ENCODE measurements at places on chromosomes 5 and 9. TPM values are rescaled to one million over a fixed set of nuclear protein-coding genes. Genes with fewer than 3 reads are reported as not detected.

DNA sequence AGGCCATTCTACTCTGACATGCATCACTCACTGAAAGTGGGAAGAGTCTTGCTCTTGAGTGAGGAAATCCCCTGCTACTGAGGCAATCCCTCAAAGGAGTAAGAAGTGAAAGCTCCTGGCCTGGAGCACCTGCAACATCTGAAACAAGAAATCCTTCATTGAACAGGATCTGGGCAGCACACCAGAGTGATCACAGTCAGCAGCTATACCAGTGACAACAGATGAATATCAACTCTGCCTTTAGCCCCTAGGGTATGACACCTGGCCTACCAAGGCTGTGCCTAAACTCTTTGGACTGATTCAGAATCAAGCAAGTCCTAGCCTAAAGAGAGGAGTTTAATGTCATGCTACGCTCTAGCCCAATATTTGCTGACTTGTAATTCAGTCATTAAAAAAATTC is 156.2 kb upstream of the CCDC152 start:
- no peak for DNase-seq

GRCh38 chr5:79924936-79925893 is 65.8 kb downstream of the MTX3 start:
- no peak for DNase-seq

DNA sequence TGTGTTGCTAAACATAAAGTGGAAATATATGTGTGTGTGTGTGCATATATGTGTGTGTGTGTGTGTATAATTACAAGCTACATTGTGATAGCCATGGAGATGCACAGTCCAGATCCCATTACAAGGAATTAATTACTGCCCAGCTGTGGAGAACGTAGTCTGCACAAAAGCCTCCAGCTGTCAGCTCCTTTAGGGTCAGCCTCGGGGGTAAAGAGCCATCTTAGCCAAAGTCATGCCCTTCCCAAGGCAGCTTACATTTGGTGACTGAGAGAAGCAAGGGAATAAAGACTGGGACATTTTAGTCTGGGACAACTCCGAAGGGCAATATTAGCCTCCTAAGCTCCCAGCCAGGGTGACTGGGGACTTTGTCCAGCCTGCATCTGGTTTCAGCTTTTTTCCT is 21.9 kb upstream of the FOCAD start:
- DNase-seq: no peak

DNA sequence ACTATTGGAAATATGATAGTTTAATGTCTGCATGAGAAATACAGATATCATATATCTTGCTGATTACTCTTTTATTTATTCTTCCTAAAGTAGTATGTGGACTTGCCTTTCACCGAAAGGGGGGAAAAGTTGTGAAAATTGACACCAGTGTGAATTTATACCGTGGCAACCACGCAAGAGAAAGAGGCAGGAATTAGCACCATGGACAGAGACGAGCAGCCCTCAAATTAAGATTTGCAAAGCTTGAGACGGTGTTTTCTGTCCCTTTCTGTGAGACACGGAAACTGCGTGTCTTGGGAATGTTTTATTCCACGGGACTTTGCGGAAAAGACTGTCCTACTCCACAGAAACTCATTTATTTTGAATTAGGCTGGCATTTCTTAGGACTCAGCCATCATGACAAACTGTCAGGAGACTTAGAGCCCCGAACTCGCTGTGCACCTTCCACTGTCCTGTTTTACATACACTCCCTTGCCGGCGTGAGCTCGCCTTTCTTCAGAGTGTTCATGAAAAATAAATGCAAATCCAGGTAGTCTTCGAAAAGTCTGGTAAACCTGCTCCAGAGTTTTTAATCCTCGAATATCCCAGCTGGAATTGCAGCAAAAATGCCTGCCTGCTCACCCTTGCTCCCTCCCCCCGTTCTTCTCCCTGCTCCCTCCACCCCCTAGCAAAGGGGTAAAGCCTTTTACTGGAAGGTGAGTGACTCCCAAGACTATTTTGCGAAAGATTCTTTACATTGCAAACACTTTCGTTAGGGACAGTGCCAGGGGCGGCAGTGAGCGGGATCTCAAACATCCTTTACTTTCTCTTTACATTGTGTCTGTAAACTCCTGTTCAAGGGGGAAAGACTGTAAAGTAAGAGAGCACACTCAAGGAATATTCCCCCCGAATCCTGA is 3.8 kb upstream of the ELAVL2 start:
- no peak for DNase-seq

DNA sequence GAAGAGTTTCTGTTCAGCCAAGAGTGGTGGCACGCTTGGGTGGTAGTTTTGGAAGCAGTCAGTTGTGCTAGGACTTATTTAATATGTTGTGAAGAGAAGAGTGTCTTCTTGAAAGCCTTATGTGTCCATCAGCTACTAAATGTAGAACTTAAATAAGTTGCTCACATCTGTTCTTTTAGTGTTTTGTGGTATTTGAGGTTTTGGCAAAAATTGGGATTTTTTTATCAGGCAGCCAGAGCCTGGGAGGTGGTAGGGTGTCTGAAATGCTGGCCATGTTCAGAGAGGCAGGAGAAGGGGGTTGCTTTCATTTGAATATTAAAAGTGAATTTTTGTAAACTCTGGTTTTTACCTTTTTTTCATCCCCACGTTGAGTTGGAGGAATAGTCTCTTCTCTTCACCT is 24.2 kb upstream of the ZBTB34 start:
- DNase-seq: no peak

DNA sequence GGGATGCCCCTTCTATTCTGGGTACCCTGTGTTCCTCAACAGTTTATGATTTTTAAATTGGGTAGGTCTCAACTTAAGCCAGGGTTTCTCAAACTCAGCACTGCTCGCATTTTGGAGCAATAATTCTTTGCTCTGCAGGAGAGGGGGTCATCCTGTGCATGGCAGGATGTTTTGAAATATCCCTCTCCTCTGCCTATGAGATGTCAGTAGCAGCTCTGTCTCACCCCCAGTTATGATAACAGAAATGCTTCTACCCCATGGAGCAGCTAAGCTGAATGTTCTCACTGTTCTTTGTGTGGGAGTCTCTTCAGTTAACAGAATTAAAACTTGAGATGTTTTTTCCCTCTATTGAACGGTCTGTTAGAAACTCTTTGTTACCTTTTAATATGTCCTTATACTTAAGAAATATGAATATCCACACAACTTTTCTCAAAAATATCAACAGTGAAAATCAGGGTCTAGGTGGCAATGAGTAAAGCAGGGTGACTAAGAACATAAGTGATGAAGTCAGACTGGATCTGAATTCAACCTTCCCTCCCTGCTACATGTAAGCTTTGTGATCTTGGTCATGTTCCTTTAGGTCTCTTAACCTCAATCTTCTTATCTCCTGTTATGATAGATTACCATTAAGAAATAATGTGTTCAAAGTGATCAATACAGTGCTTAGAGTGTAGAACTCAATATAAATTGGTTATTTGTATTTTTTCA is 89.0 kb downstream of the CAMK4 start:
- DNase-seq: no peak

- no peak for DNase-seq
Measured at GRCh38 chr5:157026789-157027424, 32.0 kb downstream of the HAVCR1 start.

GRCh38 chr5:170693701-170694100 is 89.8 kb upstream of the GABRP start:
- no peak for DNase-seq

- DNase-seq: no peak
Measured at GRCh38 chr5:89117124-89117644, 234.2 kb upstream of the MEF2C start.

DNA sequence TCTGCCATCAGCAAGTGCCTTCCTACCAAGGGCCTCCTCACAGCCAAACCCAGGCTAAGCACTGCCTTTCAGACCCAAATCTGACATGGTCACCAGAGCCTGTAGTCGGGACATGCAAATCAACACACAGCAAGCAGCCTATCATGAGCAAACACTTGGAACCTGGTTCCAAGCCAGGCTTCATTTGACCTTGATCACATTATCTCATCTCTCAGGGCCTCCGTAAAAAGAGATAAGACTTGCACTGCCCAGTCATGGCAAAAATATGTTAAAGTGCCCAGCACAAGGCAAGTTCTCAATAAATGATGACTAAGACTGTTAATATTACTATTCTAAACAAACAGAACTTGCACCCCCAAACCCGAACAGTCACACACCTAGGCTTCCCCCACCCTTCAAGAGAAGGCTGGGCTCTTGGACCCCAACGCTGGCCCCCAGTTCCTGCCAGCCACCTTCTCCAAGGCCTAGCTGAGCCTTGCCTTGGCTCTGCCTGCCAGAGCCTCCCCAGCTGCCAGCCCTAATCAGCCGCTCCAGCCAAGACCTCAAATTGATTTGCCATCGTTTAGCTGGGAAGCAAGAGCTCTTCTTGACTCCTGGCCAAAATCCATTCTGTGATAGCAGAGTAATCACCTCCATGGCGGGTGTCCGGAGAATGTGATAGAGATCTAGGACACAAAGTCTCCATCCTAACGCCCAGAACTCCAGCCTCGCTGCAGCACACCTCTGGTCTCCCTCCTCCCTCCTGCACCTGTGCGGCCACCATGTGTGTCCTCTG is 18.7 kb downstream of the CPLX2 start:
- DNase-seq: no peak

DNA sequence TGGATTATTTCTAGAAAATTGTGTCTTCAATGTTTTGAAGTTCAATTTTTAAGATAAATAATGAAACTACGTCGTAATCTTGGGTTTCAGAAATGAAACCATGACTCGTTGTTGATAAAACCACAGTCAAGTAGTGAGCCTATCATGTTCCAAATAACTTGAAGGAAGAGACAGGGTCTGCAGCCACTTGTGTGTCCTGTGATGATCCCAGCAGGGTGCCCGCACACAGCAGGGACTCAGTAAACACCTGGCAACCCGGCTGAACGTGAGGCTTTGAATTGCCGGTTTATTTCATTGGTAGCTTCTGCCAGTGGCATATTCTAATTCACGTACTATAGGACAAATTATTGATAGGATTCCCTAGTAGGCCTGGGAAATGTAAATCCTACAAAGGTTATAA is 679.6 kb downstream of the IRX1 start:
- no peak for DNase-seq

DNA sequence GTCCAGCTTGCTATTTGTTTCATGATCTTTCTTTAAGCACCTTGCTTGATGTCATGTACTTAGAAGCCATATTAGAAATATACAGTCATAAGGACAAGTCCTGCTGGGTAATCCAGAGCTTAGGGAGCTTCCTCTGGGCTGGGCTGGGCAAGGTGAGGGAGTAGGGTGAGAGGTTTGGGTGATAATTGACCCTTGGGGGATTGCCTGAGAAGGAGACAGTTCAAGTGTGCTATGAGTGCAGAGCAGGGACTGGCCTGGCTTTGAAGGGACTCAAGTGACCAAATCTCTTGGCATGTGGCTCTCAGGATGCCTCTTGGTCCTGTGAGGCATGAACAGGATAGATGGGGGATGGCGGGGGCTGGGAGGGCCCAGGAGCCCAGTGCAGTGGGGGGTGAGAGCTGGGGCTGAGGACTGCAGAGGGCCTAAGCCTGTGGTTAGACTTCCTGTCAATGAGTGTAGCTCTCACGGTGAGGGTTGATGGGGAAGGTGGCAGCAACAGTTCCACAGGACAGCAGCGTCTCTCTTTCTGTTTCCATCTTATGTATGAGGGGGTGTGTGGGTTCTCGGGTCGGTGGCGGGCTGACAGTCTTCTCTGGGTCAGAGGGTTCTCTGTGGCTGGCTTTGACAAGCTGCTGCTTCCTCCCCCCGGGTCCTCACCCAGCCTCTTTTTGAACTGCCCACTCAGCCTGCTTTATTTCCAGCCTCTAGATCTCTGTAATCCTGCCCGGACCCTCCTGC is 53.5 kb downstream of the RGS3 start:
- DNase-seq: no peak

GRCh38 chr9:37417857-37418618 is 4.5 kb upstream of the GRHPR start:
- DNase-seq: no peak

DNA sequence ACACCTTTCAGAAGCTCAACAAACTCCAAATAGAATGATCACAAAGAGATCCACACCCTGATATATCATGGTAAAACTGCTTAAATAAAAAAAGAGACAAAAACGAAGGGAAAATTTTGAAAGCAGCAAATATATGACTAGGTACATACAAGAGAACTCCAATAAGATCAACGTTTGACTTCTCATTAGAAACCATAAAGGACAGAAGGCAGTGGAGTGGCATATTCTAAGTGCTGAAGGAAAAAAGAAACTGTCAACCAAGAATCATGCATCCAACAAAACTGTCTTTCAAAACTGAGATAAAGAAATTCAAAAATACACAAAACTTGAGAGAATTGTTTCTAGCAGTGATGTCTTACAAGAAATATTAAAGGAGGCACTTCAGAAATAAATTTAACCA is 11.2 kb downstream of the SLC22A4 start:
- no peak for DNase-seq

DNA sequence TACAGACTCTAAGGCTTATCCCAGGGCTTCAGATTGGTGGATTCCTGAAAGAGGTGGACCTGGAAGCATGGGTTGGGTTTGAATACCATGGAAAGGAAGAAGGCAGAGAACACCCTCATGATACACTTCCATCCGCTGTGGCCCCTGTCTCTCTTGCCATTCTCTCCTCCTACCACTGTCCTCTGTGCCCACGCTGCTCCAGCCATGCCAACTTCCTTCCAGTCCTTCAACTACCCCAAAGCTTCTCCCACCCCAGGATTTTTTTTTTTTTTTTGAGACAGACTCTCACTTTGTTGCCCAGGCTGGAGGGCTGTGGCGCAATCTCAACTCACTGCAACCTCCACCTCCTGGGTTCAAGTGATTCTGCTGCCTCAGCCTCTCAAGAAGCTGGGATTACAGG is 1.7 kb upstream of the SPARC start:
- DNase-seq: peak; percentile 8

DNA sequence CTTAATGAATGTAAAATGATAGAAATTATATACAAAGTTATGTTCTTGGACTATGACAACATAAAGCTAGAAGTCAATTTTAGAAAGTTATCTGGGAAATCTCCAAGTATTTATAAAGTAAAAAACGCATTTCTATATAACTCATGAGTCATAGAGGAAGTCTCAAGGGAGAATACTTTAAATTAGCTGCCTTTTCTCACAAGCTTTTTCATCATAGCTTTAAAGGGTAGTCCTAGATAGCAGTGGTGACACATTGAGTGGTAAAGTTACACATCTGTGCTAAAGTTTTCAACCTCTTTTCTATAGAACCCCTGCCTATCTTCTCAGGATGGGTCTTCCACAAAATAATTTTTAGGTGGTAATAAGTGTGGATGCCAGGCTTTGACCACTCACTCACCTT is 598.3 kb upstream of the FAM174A start:
- DNase-seq: no peak

IRGM gene
- not detected for total RNA-seq

PCDHB16 gene
- total RNA-seq: 3.8 TPM

TMC1 gene
- total RNA-seq: 0.95 TPM

OR1Q1 gene
- not detected for total RNA-seq

PTGES gene
- 4.2 TPM for total RNA-seq

ACTBL2 gene
- total RNA-seq: not detected

HNRNPA0 gene
- 44.7 TPM for total RNA-seq

SLC45A2 gene
- 0.58 TPM for total RNA-seq

TMEM171 gene
- total RNA-seq: not detected

HSD17B3 gene
- 3.2 TPM for total RNA-seq

TAF11L6 gene
- total RNA-seq: not detected

RANBP17 gene
- total RNA-seq: 11.6 TPM

KDM4C gene
- total RNA-seq: 29.1 TPM

PCDHGA10 gene
- total RNA-seq: 2.4 TPM

PCDHA9 gene
- 0.59 TPM for total RNA-seq

PLAC8L1 gene
- total RNA-seq: not detected

RAD1 gene
- total RNA-seq: 36.2 TPM

Data from uterus (tissue), 4 donors.